ENCODE measurements at places on chromosomes 1 and 21.
A peak's percentile ranks its signal among the peaks of the same experiment; 100 is the strongest.

- no peak for DNase-seq
Measured at GRCh38 chr1:202237052-202237451, 43.5 kb downstream of the LGR6 start.

DNA sequence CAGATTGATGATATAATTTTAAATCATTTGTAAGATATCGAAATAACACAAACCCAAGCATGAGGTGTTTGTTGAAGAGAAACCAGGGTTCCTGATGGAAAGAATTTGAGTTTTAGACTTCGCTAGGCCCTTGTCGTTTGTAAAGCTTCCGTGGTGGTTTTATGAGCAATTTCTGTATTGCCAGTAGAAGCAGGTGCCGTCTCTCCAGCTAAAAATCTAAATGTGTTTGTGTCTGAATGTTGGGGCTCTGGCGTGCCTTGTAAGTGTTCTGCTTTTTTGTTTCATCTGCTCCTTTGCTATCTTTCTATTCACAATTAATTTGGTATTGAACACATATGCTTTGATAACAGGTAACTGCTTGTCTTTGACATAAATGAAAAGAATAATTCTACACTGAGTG, 27.5 kb downstream of the CHRM3 start:
- DNase-seq, result no peak

GRCh38 chr1:236209185-236209584, 66.8 kb downstream of the GPR137B start:
- no peak for DNase-seq

DNA sequence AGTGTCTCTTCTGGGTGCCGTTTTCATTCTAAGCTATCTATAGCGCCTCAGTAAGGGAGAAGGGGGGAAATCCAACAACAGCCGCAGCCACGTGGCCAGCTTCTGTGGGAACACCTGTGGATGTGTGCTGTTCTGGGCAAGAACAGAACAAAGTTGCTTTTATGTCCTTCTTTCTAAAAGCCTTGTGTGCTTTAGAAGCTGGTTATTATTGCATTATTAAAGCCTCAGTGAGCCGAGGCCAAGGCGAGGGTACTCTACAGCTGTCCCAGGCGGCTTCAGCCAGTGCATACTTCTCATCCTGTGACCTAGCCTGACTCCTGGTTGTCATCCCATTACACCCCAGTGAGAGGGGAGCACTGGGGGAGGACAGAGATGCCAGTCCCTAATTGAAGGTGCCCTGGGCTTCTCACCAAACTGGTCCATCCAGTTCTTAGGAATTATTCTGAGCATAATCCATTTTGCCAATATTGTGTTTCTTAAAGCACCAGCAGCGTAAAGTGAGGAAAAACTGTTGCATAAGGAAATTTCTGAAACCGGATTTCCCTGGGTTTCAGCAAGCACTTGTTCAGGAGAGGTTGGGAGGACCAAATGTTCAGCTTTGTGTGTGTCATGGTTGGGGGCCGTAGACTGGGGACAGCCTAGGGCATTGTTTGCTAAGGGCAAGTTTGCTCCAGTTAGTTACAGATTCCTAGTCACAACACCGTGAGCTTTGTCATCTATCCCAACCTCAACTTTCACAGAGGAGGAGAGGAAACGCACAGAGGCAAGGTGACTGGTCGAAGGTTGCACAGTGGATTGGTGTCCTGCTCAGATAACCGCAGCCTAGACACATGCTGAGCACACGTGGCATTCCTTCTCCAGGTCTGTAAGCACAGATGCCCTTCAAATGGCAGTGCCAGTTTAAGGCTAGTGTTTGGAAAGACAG, 61.0 kb upstream of the ATP1A1 start:
- DNase-seq, result no peak

DNA sequence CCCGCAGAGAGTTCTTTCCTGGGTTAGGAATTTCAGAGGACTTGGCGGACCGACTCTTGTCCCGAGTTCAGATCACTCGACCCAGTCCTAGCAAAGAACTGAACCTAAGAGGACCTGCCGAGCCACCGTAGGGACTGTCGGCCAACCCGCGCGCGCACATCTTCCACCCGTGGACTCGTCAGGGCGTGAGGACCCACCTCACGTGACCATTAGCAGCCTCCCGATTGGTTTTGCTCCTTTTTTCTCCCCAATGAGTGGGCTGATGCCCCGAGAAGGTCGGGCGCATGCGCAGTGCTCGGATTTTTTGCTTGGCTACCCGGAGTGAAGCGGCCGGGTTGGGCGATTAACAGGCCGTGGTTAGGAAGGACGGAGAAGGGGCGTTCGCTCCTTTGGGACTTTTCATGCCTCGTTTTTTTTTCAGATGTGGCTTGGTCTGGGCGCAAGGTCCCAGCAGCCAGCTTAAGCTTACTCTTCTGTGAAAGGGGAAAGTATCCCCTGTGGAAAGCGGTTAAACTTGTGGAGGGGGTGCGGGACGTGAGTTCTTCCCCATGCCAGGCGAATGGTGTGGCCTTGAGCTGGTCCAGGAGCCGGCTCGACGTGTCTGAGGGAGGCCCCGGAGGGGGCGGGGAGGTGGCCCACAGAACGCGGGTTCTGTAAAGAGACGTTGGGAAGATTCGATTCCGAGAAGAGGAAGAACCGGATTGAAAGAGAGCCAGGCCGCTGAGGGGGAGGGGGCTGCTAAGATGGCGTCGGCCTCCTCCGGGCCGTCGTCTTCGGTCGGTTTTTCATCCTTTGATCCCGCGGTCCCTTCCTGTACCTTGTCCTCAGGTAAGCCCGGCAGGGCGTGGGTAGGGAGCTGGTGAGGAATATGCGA, at the start of gene PIP5K1A:
Gene PIP5K1A (plus strand): TSS at position 299 of the 874 bp plus-strand sequence. CDS start 445 bp downstream, at position 744.
- peak; percentile 97 for DNase-seq

- DNase-seq, result no peak
Measured at GRCh38 chr1:19564366-19564765, 79.0 kb upstream of the CAPZB start.

DNA sequence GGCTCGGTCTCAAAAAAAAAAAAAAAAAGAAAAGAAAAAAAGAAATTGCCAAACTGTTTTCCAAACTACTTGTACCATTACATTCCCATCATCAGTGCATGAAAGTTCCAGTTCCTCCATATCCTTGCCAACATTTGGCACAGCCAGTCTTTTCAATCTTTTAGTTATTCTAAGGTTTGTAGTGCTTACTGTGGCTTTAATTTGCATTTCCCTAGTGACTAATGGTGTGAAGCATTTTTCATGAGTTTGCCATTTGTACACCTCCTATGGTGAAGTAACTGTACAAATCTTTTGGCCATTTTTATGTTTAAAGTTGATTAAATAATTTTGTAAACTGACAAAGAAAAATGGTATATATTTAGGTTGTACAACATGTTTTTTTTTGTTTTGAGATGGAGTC, 70.7 kb downstream of the DEGS1 start:
- DNase-seq, result no peak

DNA sequence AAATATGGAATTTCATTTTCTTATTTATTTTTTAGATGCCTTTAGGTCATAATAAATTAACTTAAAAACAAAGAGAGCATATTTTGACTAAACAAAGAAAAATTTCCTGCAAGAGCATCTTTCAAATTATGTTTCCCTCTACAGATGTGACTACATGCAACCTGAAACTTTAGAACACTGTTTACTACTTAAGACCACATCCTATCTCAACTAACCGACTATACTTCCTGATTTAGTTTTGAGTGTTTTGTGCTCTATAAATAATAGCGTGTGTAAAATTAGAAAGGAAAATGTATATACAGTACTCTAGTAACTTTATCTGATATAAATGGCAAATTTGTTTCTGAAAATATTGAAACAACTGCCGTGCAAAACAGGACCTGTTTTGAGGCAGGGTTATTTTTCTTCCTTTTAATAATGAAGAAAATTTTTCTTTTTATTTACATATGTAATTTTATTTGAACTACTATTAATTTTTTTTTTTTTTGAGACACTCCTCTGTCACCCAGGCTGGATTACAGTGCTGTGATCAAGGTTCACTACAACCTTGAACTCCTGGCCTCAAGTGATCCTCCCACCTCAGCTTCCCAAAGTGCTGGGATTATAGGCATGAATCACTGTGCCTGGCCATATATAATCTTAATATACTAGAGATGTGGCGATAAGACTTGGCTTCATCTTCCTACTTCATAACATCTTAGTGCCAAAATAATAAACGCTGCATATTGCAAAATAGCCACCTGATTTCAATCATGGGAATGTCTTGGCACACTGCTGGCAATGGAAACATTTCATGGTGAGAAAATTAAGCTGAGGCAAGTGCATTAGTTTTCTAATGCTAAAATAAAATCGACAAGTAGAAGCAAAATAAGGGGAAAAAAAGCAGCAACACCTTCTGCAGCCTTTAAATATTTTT, 12.3 kb downstream of the ZRANB2 start:
- no peak for DNase-seq

DNA sequence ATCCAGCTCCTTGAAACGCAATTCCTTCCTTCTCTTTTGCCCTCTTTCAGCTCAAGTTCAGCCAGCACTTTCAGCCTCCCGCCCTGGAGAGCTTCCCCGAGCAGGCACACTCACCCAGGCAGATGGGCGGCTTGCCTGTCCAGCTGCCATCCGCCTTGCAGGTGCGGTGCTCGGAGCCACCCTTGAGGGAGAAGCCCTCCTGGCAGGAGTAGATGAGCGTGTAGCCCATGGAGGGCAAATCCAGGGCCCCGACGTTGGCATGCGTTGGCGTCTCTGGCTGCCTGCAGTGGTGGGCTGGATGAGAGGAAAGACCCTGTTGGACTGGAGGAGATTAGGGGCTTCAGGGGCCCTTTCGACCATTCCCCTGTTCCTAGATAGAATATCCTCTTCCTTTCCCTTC, 60.5 kb downstream of the ZSCAN20 start:
- DNase-seq, result no peak

GRCh38 chr1:201495551-201496295, 11.2 kb downstream of the CSRP1 start:
- no peak for DNase-seq

DNA sequence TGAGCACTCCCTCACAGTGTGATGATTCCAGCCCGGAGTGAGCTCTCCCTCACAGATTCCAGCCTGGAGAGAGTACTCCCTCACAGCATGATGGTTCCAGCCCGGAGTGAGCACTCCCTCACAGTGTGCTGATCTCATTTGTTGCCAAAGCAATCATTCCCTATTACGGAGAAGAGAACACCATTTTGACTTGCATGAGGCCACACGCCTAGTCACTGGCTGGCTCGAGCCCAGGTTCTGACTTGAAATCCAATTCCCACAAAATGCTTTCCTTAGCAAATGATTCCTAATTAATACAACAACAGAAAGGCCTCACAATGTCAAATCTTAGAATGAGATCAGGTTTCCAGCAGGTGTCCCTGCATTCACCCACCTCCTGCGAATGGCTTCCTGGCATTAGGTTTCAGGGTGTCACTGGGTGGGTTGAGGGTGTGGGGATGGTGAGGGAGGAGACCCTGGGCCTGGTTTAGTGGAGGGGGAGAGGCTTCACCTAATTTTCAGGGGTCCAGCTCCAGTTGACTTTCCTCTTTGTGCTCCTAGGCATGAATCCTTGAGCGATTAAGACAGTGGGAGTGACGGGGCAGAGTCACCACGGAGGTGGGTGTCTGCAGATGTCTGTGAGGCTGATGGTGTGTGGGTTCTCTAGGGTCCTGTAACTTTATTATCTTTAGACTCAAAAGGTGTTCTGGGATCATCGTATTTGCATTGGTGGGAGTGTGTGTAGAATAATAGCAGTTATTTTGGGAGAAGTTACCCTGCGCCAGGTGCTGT, 158.5 kb downstream of the KCNJ6 start:
- DNase-seq, result no peak

GRCh38 chr1:167500283-167500860, 18.0 kb downstream of the CD247 start:
- DNase-seq, result no peak

- no peak for DNase-seq
Measured at GRCh38 chr1:115705085-115705951, 63.2 kb downstream of the CASQ2 start.

DNA sequence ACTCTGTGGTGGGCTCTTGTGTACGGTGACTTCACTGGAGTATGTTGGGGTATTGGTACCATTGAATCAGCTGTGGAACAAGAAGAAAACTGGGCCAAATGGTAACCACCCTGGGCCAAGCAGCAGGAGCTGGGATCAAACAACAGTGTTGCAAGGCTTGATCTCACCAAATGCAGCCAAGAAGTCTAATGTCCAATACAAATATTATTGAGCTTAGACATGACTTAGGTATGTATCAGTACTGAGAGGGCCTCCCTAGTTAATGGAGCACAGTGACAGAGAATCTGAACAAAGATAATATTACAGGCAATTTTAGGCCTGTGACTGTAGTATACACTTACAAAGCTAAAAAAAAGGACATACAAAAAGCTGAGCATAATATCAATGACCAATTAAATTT, 604.8 kb downstream of the PLA2G4A start:
- no peak for DNase-seq

GRCh38 chr21:44319407-44320065, 19.7 kb downstream of the CFAP410 start:
- DNase-seq, result no peak

DNA sequence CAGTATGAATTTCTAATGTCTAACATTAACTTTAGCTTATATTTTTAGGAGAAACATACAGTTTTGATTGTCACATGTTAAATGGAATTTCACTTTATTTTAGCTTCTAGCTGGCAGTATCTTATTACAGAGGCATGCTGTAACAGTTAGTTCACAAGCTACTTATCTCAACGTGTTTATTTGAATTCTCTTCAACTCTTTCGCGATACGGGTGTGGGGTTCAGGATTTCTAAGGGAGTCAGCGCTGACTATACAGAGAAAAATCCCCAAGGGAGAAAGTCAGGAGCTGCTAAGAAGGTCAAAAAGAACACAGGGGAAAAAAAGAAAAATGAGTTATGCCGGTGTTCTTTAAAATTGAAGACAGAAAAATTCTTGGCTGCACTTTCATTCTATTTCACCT, 296.2 kb downstream of the VAV3 start:
- no peak for DNase-seq

DNA sequence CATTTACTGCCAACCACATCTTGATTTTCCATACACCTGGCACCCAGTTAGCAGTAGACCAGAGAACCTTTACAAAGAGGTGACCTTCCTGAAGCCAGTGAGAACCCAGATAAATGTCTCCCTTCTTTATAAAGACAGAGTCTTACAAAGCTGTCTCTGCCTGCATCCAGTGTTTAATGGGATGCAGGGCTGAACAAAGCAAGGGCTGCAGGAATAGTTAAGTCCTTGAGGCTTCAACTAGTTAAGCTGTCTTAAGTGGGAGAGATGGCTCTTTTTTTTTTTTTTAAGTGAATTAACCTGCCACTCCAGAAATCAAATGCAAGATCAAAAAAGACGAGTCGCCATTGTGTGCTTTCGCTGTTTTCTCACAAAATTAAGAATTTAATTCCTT, 1.5 kb downstream of the AHCYL1 start:
- DNase-seq, result no peak

- DNase-seq, result no peak
Measured at GRCh38 chr1:48923116-48923515, 146.4 kb upstream of the BEND5 start.

GRCh38 chr1:156425943-156426342, 56.9 kb downstream of the RHBG start:
- DNase-seq, result no peak

GRCh38 chr21:19120591-19120990, 717.0 kb upstream of the TMPRSS15 start:
- no peak for DNase-seq

DNA sequence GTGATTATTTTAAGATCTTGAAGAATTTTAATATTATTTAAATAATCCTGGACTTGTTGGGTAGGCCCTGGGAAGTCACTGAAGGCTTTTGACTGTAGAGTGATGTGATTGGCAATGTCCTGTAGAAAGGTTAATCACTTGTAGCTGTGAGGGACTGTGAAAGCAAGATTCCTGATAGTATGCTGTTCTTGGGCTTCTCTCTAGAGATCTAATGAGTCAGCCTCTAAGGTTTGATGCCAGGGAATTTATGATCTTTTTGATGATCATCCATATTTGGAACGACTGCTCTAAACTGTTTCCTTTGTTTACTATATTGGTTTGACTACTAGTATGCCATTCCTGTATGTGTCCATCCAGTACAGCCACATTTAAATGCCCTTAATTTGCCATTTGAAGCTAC, 56.5 kb downstream of the CAMSAP2 start:
- no peak for DNase-seq

All from activated T-helper 9 cell treated with anti-CD3 and anti-CD28 coated beads, Interleukin-2, amount 50 U/mL, for 16 hours (primary cell).